ENCODE measurements at places on chromosomes 7 and 10. TPM values are rescaled to one million over a fixed set of nuclear protein-coding genes. Genes with fewer than 3 reads are reported as not detected.

- H3K27ac ChIP-seq: no peak overlapping the region
- H3K4me1 ChIP-seq: peaks cover 3% of the 10 kb centered on the region
- H3K27me3 ChIP-seq: no peaks in the 10 kb centered on the region
- no peaks in the 10 kb centered on the region for H3K36me3 ChIP-seq
- no peak for DNase-seq
These were observed 8.9 kb downstream of the SFTPD start for GRCh38 chr10:79939969-79940368.

DNA sequence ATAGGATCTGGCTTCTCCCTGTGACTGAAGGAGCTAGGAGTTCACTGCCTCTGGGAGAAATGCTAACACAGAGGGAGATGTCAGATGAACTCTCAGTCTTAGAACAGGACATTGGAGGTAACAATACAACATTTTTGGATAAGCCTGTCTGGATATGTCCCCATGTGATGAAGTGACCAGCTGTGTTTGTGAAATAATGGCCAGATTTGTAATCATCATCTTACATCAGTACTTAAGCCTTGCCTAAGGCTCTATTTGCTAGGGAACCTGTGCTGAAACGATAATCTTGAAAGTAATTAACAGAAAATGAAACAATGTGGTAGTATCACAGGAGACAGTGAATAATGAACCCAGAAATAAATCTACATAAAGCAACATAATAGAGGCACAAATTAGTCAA is 56.2 kb downstream of the CRPPA start:
- no peaks in the 10 kb centered on the region for H3K36me3 ChIP-seq
- no peaks in the 10 kb centered on the region for H3K4me1 ChIP-seq
- H3K4me3 ChIP-seq: no peak overlapping the region

DNA sequence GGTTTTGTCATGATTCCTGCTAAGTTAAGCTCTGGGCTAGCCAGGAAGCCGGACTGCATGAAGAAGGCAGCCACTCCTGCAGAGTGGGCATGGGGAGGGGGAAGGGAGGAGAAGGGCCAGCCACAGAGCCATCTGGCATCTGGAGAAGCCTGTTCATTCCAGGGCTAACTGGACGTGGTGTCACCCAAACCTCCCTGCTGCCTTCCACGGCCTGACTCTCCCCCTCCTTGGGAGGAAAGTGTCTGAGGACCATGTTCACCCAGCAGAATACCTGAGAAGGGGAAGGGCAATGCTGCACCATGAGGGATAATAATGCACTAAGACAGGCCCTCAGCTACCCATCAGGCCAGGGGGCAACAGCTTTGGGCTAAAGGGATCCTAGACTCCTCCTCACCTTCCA is 15.4 kb downstream of the AQP1 start:
- H3K27me3 ChIP-seq: peaks cover 2% of the 10 kb centered on the region
- no peak overlapping the region for H3K27ac ChIP-seq
- H3K36me3 ChIP-seq: no peaks in the 10 kb centered on the region
- H3K4me1 ChIP-seq: no peaks in the 10 kb centered on the region

GRCh38 chr7:117875566-117875965 is 2.3 kb upstream of the CTTNBP2 start:
- H3K4me3 ChIP-seq: no peak overlapping the region
- peaks cover 33% of the 10 kb centered on the region for H3K27me3 ChIP-seq
- peaks cover 16% of the 10 kb centered on the region for H3K4me1 ChIP-seq
- DNase-seq: no peak

GRCh38 chr7:112080978-112081377 is 125.2 kb downstream of the DOCK4 start:
- H3K27ac ChIP-seq: no peak overlapping the region
- H3K27me3 ChIP-seq: peaks cover 10% of the 10 kb centered on the region
- H3K36me3 ChIP-seq: no peaks in the 10 kb centered on the region
- DNase-seq: no peak

DNA sequence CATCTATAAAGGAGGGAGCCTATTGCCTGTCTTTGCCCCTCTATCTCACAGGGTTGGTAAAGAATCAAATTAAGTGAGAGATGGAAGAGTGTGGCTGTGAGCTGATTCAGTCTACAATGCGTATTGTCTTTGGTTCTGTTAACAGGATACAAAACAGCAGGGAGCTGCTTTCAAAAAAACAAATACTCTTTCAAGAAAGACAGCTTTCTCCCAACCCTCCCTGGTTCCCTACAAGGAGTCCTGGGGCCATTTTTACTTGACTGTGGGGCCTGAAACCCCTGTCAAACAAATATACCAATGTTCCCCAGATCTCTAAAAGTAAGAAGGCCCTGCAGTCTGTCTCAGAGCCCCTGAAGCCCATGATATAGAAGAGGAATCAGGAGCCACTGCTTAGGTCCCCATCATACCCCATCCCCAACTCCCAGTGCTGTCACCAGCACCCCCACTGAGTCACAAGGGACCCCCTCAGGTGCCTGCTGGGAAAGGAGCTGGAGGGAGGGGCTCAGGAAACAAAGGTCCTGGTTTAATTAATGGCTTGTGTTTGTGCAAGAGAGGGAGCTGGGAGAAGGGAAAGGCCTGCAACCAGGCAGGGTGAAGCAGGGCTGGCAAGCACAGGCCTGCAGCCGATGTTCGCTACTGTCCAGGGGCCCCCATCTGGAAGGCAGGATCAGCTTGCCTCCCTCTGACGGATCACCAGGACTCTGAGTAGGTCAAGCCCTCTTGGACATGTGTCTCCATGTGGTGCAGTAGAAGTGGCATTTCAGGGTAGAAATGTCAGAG is 182.0 kb upstream of the GHITM start:
- no peaks in the 10 kb centered on the region for H3K36me3 ChIP-seq
- H3K27ac ChIP-seq: no peak overlapping the region
- DNase-seq: no peak
- H3K4me3 ChIP-seq: no peak overlapping the region
- peaks cover 2% of the 10 kb centered on the region for H3K4me1 ChIP-seq

GRCh38 chr7:139838876-139839275 is 9.8 kb downstream of the TBXAS1 start:
- peaks cover 7% of the 10 kb centered on the region for H3K36me3 ChIP-seq
- H3K4me1 ChIP-seq: peaks cover 7% of the 10 kb centered on the region
- no peak overlapping the region for H3K27ac ChIP-seq
- DNase-seq: no peak
- no peak overlapping the region for H3K4me3 ChIP-seq
- H3K27me3 ChIP-seq: no peaks in the 10 kb centered on the region

DNA sequence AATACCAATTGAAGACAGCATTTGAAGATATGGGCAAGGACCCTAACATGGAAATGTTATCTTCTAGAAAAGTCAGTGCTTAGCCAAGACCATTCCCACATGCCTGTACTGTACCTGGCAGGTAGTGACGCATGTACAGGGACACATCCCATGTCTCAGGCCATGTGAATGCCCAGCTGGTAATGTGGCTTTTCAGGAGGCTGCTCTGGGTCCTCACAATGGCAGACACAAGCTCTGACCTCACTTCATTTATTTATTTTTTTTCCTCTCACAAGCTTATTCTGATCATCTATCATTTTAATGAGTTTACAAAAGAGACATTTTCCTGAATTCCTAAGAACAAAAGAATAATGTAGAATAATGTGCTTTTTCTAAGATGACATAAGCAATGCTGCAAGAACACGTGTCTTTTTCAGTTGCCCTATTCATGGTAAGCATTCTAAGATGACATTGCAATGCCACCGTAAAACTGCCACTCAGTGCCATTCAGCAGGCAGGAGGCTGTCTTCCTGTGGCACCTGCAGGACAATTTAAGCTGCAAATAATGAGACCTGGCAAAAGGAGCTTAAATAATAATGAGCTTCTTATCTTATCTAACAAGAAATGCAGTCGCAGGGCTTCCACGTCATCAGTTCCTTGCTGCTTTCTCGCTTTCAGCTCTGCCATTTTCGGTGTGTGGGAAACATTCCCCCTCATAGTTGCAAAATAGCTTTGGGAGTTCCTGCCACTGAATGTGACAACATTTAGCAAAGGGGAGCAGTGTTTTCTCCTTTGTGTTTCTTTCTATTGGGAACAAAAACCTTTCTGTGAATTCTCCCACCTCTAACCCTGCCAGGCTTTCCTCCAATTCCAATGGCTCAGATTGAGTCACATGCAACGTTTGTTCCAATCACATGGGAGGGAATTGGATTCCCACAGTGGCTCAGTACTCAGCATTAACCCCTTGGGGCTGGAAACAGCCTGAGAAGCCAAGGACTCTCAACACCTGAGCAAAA is 113.0 kb downstream of the SEC23IP start:
- no peak overlapping the region for H3K27ac ChIP-seq
- no peak for DNase-seq

- H3K36me3 ChIP-seq: no peaks in the 10 kb centered on the region
- no peak for DNase-seq
- peaks cover 5% of the 10 kb centered on the region for H3K27me3 ChIP-seq
- H3K27ac ChIP-seq: no peak overlapping the region
These were observed 140.4 kb upstream of the NPY start for GRCh38 chr7:24143547-24143946.

DNA sequence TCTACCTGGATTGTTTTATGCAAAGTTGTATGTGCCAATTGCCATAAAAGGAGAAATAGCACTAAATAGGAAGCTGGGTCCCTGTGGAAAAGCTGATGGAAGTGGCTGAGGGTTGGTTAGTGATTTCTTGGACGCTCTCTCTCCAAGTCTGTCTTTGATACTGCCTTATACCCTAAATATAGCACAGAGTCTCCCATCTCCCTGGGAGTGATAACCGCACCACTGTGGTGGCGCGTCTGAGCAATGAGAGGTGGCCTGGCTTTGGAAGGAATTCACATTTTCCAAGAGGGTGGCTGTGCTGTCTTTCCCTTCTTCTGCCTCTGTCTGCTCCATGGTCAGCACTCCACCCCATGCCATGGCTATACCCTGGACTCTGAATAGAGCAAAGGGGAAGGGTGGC is 31.2 kb downstream of the STMP1 start:
- H3K4me3 ChIP-seq: no peak overlapping the region
- H3K36me3 ChIP-seq: no peaks in the 10 kb centered on the region
- no peaks in the 10 kb centered on the region for H3K4me1 ChIP-seq
- H3K27ac ChIP-seq: no peak overlapping the region
- H3K27me3 ChIP-seq: no peaks in the 10 kb centered on the region

CTAGE15 gene
- total RNA-seq: not detected

ATG9B gene
- total RNA-seq: 3.5 TPM

TMEM196 gene
- total RNA-seq: not detected

LRRC18 gene
- total RNA-seq: not detected

CALML3 gene
- total RNA-seq: not detected

VPS41 gene
- total RNA-seq: 66.8 TPM

WDR11 gene
- 39.6 TPM for total RNA-seq

RSU1 gene
- 61.9 TPM for total RNA-seq

ACTR1A gene
- total RNA-seq: 56.9 TPM

ADARB2 gene
- total RNA-seq: 2.2 TPM

CHAT gene
- total RNA-seq: not detected

BICC1 gene
- not detected for total RNA-seq

Data from activated CD4-positive, alpha-beta memory T cell treated with anti-CD3 and anti-CD28 coated beads for 36 hours (primary cell).